ENCODE measurements at places on chromosomes 3 and 15. TPM values are rescaled to one million over a fixed set of nuclear protein-coding genes. Genes with fewer than 3 reads are reported as not detected.

Gene SMCO1
- total RNA-seq: 89.9 TPM

Gene SLC22A14
- not detected for total RNA-seq

DNA sequence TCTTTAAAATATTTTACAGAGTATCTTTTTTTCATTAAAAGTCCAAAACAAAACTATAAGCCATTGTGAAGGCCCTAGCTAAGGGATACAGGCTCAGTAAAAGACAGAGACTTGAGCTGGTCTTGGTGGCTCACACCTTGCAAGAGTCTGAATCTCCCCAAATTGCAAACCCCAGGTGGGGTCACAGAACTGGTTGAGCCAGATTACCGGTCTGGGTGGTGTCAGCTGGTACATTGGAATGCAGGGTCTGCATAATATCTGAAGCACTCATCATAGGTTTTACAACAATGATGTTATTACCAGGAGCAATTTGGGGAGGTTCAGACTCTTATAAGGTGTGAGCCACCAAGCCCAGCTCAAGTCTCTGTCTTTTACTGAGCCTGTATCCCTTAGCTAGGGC is 201.2 kb upstream of the ARPP21 start:
- DNase-seq: no peak

Gene TM6SF1
- 6.8 TPM for total RNA-seq

Gene ZBTB47
- 82.3 TPM for total RNA-seq

- no peak for DNase-seq
Measured at GRCh38 chr3:10263646-10264363, 15.5 kb downstream of the TATDN2 start.

DNA sequence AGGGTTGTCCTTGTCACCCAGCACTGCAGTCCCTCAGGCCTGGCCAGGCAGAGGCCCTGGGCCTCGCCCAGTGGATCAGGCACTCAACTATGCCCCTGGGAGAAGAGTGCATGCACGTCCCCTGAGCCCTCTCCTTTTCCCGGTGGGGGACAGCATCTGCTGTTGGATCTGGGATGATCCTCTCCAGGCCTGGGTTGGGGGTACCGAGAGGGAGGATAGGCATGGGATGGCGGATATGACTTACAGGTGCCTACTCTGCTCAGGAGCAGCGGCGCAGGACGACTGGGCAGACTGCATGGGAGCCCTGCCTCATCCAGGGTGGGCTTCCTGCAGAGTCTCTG is 9.0 kb upstream of the APBA2 start:
- no peak for DNase-seq

Gene B3GNT5
- total RNA-seq: 1.3 TPM

Gene FANCI
- total RNA-seq: 3.6 TPM

DNA sequence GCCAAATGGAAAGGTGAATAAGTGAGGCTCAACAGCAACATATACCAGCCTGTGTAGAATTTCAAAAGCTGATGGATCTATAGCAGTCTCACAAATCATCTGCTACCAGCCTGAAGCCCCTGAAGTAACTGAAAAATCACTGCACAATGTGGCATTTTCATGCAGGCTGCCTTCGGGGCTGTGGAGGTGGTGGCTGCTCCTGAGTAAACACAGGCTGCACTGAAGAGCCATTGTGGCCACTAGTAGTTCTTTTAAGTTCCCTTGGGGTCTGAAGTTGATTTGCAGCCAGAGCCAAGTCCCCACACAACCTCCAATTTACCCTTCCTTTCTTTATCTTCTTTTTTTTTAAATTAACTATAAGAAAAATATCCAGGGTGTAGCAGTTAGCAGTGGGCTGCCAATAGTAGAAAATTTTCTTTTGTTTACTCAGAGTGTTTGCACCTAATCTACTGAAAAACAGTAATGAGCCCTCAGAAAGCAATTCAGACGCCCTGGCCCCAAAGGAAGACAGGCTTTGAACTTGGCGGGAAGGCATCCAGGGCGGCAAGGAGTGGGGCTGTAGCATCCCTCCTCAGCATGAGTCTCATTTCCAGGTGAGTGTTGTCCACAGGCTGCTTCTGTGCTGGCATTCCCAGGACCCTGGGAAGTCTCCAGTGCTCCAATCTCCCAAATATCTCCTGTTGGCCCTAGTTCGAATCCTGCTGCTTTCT is 13.3 kb upstream of the SUSD5 start:
- DNase-seq: no peak

Gene CD276
- 36.5 TPM for total RNA-seq

Gene GOLGA8M
- 1.2 TPM for total RNA-seq

Gene OR5K2
- total RNA-seq: not detected

GRCh38 chr3:4838621-4839022 is 140.6 kb upstream of the BHLHE40 start:
- DNase-seq: no peak

DNA sequence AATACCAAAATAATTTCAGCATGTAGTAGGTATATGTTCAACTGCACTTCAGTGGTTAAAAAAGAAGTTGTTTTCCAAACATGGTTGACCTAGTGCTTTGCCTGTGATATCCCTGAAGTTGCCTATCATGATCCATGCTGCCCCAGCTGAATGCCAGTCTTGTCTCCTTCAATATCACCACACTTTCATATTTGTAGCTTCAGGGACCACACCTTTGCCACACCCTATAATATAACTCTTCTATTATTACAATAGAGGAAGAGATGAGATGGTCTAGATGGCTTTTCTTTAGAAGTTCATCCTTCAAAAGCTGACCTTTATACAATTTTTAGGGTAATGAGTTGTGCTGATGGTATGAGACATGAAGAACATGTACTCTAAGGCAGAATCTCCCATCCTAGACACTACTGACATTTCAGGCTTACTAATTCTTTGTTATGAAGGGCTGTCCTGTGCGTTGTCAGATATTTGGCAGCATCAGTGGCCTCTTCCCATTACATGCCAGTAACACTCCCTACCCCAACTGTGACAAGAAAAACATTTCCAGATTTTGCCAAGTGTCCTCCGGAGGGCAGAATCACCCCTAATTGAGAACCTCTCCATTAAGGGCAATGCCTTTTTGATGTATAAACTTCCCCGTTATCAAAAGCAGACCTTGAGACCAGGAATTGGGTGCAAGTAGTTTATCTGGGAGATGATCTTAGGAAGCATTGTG is 76.2 kb upstream of the PLCL2 start:
- DNase-seq: no peak

Gene NBEAL2
- total RNA-seq: 11.7 TPM

- DNase-seq: no peak
Measured at GRCh38 chr3:31945738-31946052, 35.4 kb downstream of the OSBPL10 start.

- no peak for DNase-seq
Measured at GRCh38 chr3:107679921-107680320, 157.2 kb downstream of the BBX start.

- DNase-seq: no peak
Measured at GRCh38 chr15:47918877-47919276, 201.6 kb downstream of the SEMA6D start.

Gene DNASE1L3
- total RNA-seq: 3.7 TPM

Gene C3orf20
- not detected for total RNA-seq

DNA sequence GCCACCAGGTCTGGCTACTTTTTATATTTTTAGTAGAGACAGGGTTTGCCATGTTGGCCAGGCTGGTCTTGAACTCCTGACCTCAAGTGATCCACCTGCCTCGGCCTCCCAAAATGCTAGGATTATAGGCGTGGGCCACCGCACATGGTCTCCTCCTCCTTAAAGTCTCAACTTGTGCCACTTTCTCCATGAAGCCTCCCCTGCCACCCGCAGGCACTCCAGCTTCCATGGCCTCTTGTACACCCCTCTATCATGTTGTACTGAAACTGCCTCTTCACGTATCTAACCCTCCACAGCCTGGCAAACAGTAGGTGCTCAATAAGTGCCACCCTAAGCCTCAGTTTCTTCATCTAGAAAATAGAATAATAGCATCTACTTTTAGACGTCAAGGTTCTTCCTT is 39.9 kb downstream of the ISG20 start:
- DNase-seq: no peak

- DNase-seq: no peak
Measured at GRCh38 chr3:97694876-97695275, 69.7 kb upstream of the ARL6 start.

DNA sequence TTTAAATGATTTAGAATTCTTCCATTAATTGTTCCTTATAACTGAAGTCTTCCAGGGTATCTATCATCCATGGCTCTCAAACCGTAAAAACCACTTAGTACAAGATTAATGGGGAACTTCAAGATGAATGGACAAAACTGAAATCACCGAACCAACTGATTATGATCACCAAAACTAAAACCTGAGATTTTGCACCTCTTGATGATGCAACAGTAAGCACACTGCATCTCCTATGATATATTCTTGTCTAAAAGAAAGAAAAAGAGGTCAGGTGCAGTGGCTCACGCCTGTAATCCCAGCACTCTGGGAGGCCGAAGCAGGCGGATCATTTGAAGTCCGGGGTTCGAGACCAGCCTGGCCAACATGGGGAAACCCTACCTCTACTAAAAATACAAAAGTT is 3.6 kb upstream of the ISY1 start:
- DNase-seq: no peak

DNA sequence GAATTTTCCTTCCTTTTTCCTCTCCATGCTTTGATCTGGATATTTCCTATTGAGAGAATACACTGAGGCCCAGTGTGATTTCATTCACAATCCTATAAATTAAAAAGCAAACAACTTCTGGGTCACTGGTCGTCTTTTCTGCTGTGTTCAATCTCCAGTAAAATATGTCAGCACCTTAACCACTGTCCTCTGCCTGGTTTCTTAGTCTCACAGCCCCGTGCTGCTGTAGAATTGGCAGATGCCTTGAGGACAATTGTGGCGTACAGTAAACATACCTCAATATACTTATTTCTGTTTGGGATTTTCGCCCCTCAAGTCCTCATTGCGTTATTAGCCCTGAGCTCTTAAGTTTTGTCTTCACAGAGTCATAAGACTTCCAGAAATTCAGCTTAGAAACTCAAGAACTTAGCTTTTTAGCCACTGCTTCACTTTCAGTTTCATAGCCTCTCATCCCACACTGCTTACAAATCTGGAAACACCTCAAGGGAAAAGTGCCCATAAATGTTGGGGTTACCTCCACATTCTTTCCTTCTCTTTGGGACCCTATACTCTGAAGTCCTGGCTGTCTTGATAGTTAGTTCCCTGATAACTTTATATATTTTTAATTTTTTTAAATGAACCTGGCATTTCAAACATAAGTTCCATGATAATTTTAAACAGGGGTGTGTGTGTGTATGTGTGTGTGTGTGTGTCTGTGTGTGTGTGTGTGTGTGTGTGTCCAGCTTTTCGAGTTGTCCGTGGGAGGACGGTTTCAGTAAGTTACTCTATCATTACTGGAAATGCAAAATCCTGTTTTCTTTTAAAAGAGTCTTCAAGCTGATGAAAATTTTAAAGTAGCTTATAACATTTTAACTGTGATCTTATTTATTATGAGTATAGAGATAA is 238.4 kb upstream of the CTDSPL start:
- DNase-seq: no peak

- no peak for DNase-seq
Measured at GRCh38 chr15:33934921-33935320, 33.4 kb upstream of the CHRM5 start.

DNA sequence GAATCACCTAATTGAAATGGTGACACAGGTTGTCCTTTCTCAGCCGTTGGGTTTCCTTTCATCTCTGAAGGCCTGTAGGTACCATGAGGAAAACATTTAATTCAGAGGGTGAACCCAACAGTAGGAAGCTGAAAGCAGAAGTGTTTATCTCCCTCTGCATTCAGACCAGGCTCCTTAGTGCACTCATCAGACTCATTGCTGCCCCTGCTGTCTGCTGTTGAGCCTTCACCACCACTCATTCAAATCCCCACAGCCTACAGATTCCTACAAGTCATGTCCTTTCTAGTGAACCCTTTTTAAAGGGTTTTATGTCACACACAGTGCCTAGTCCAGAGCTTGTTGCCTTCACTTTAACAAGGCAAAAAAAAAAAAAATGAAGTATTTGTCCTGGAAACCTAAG is 13.4 kb downstream of the WDR48 start:
- DNase-seq: no peak

Gene MME
- total RNA-seq: 3.2 TPM

DNA sequence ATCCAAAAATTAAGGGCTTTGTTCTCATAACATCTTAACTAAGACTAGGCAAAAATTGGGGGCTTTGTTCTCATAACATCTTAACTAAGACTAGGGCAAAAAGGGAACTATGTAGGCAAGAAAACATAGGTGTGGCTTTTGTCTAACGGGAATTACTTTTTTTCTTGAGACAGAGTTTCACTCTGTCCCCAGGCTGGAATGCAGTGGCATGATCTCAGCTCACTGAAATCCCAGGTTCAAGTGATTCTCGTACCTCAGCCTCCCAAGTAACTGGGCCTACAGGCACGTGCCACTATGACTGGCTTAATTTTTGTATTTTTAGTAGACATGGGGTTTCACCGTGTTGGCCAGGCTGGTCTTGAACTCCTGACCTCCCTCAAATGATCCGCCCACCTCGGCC is 49.8 kb upstream of the CSPG5 start:
- no peak for DNase-seq

Gene VGLL3
- 2.7 TPM for total RNA-seq

Gene ROPN1
- total RNA-seq: not detected

- DNase-seq: no peak
Measured at GRCh38 chr15:33211176-33211808, 16.8 kb upstream of the FMN1 start.

Gene CTXN2
- not detected for total RNA-seq

DNA sequence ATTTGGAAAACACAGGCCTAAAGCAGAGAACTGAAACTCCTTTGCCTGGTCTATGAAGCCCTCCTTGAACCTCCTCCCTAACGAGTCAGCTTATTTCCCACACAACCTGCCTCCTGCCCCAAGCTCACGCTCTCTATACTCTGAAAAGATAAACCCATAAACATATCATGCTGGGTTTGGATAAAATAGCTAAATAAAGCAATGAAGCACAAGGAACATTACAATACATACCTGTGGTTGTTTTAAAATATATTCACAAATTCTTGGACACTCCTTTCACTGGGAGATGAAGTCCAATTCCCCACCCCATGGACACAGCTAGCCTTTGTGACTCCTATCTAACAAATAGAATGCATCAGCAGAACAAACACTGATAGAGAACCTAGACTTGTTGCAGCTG is 98.2 kb downstream of the PLCH1 start:
- no peak for DNase-seq

- no peak for DNase-seq
Measured at GRCh38 chr3:107013641-107014040, 363.6 kb upstream of the CCDC54 start.

Gene FSIP1
- 0.91 TPM for total RNA-seq

GRCh38 chr15:82571722-82572222 is 31.5 kb upstream of the RPS17 start:
- peak; percentile 69 for DNase-seq

GRCh38 chr3:31525532-31525931 is 7.2 kb upstream of the STT3B start:
- DNase-seq: no peak

- no peak for DNase-seq
Measured at GRCh38 chr3:134313847-134314587, 60.2 kb downstream of the AMOTL2 start.

DNA sequence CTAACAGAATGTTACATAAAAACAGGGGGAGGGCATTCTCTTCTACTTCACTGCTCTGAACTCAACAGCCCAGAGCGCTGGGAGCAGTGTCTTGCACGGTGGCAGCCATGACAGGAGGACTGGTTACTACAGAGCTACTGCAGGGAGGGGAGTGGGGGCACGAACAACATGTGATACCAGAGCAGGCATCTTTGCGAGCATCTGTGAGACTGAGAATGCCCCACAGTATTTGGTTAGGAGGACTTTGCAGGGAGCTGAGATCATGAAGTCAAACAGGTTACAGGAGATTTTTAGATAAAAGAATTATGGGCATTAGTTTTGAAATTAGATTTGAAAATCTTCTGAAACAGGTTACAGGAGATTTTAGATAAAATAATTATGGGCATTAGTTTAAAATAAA is 58.8 kb upstream of the GOLGA8B start:
- DNase-seq: no peak

Gene NCEH1
- total RNA-seq: 51.1 TPM

Data from Right ventricle myocardium superior (tissue), 1 donor.